ENCODE measurements at places on chromosomes 1 and 21. TPM values are rescaled to one million over a fixed set of nuclear protein-coding genes. Genes with fewer than 3 reads are reported as not detected.

The COP1 gene
- 37.6 TPM for total RNA-seq

The CTPS1 gene
- 75.1 TPM for total RNA-seq

The CELA3A gene
- not detected for total RNA-seq

The MRPL9 gene
- total RNA-seq: 160 TPM

The FCRL5 gene
- total RNA-seq: not detected

The CGN gene
- 1.5 TPM for total RNA-seq

The FOXD3 gene
- not detected for total RNA-seq

DNA sequence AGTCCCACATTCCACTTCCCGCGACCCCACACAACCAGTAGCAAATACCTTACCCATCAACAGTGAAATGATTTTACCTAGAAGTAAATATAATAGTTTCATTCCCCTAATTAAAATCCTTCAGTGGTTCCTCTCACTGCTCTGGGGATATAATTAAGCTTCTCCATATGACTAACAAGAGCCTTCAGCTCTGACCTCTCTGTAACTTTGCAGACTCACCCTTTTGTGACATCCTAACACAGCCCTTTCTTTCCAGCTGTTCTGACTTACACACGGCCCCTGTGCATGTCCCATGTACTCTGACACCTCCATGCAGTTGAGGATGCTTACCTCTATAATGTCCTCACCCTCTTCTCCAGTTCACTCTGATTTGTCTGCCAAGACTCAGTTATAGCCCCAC lies 137.3 kb upstream of the SPAG17 start:
- DNase-seq: no peak

- no peak for DNase-seq
Observed at GRCh38 chr1:211329764-211330201, 3.1 kb downstream of the TRAF5 start.

DNA sequence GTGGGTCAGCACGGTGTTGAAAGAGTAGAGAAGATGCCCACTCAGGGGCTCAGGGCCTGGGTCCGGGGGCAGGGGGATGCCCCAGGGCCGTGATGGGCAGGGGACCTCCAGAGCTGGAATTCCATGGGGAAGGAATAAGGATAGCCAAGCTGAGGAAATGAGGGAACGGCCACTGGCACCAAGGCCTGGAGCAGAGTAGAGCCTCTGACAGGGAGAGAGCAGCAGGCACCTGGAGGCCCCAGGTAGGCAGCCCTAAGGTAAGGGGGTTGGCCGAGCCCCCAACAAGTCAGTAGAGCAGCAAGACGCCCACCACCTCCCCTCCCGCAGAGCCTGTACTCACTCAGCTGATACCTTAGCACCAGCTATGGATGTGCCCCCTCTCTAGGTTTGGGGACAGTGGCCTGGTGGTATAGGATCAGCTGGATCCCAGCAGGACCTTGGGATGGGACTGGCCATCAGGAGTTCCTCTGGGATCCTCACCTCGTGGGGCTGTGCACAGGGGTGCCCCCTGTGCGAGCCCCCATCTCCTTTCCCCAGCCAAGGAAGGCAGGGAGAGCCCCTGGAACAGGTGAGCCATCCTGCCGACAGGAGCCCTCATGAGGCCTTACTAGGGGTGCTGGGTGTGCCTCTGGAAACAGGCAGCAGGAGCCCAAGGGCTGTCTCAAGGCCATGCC lies 21.0 kb upstream of the ARF1 start:
- no peak for DNase-seq

GRCh38 chr1:2570332-2570731 lies 14.2 kb downstream of the TNFRSF14 start:
- DNase-seq: no peak

- no peak for DNase-seq
Observed at GRCh38 chr1:97849345-97850340, 71.2 kb downstream of the DPYD start.

- DNase-seq: no peak
Observed at GRCh38 chr1:179376223-179376622, 10.5 kb downstream of the AXDND1 start.

GRCh38 chr1:155507945-155508344 lies 54.7 kb downstream of the ASH1L start:
- DNase-seq: no peak

DNA sequence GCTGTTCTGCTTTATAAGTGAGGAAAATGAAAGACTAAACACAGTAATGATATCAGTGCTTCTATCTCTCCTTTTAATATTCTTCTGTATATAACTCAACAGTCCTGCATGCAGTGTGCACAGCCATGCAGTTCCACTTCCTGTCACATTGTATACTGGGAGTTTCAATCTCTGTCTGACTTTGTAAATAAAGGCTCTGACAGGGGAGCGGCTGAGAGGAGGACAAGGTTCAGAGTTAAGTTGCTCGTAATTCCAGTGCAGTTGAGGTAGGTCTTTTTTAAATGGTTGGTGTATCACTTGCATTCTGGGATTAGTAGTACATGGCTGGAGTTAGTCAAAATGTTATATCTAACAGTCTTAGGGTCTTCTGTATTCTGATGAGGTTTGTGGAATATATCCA lies 264.5 kb downstream of the OLFM3 start:
- no peak for DNase-seq

DNA sequence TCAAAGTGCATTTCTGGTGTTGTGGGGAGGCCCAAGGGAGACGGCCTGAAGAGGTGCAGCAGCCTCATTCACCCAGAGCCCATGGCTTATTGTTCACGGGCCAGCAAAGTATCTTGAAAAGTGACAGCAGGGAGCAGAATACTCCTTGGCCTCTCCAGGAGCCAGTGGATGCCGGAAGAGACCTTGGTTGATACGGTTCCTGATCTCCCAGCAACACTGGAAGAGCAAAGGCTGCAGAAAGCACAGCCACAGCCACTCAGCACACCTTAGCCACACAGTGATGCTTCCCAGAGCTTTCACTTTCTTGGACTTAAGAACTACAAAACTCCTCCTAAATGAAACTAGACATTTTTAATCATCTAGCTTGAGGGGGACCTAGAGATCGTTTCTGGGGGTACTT lies 64.3 kb upstream of the TENT5C start:
- DNase-seq: no peak

DNA sequence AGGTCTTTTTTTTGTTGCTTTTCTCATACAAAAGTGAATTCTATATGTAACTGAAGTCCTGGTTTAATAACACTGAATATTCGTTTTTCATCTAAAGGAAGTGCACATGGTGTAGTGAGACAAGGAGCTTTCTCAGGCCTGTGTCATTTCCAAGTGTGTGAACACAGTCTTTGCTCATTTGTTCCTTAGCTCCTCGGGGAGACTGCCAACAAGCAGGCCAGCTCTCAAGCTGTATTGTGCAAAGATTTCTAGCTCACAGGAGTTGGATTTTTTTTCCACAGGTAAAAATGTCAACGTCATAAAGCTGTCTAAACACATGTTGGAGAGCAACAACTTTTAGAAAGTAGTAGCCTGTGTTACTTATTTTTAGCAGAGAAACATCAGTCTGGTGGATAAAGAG lies 87.8 kb upstream of the S1PR1 start:
- no peak for DNase-seq

DNA sequence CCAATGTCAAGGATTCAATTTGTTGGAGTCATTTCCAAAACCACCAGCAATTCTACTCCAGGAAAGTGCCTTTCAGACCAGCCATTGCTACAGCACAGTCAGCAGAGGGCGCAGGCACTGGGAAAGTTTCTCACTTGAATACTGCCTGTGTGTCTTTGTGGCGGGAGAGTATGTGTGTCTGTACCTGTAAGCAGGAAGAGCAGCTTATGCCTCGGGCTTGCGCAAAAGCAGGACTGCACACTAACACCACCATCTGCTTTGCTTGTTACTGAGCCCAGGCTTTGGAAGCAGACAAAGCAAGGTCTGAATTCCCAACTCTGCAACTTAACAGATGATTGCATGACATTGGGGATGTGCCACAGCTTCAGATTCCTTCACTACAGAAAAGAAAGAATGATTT lies 7.0 kb upstream of the CTSE start:
- DNase-seq: peak; percentile 86

DNA sequence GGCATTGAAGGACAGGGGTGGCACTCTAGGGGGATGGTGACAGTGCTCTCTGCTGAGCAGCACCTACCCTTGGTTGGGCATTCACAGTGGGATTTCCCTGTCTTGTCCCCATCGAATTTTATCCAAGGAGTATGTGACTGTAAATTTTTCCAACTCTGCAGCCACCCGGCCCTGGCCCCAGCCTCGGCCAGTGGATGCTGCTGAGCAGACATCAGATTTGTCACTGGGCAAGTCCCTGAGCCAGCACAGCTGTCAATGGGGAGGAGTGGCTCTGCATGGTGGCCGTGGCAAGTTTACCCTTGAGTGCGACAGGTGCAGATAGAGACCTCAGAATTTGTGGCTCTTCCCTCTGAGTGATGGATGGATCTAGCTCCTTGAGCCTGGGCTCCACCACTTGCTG lies 240.2 kb upstream of the CSF3R start:
- no peak for DNase-seq

DNA sequence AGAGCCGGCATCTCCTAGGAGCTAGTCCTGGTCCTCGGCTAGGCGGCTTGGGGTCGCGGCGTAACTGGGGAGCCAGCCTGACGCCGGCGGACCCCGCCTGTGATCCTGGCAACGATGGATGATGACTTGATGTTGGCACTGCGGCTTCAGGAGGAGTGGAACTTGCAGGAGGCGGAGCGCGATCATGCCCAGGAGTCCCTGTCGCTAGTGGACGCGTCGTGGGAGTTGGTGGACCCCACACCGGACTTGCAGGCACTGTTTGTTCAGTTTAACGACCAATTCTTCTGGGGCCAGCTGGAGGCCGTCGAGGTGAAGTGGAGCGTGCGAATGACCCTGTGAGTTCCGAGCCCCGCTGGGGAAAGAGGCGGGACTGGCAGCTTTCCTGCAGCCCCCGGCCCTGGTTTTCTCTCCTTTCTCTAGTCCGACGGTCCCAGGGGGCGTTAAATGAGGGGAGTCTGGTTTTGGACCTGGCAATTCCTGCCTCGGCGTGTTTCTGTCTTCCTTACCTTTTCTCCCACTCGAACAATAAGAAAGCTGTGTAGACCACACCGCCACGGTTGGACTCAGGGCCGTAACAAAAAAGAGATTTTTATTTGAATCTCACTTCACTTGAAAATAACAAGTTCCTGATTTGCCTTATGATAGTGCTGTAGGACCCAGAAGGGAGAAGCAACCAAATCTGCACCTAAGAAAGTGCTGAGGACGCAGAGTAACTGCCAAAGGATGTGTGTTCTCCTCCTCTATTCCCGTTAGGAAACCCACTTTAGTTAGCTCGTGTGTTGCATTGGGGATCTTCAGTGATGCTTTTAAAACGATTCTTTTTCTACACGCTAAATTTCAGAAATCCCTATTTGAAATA lies at the start of gene SPRTN:
Gene SPRTN (plus strand): TSS at position 24 of the 859 bp plus-strand sequence. CDS start 91 bp downstream, at position 115.
- no peak for DNase-seq

DNA sequence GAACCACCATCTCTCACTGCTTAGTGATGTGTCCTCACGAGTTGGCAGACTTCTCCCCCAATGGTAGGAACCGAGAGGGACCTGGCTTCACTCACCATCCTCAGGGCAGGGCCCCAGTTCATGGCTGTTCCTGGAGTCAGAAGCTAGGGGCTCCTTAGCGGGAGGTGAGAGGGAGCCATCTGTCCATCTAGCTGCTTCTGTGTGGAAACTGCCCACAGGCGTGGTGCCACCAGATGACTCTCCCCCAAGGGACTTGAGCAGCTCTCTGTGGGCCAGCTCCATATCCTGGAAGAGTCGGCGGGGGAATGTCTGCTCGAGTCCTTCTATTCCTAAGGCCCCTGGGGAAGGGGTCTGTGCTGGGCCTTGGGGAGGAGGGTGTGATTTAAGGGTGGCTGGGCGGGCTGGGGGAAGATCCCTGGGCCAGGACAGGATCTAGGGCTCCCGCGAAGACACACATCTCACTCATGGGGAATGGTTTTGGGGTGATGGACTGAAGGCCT lies 16.3 kb downstream of the LRRC71 start:
- no peak for DNase-seq

DNA sequence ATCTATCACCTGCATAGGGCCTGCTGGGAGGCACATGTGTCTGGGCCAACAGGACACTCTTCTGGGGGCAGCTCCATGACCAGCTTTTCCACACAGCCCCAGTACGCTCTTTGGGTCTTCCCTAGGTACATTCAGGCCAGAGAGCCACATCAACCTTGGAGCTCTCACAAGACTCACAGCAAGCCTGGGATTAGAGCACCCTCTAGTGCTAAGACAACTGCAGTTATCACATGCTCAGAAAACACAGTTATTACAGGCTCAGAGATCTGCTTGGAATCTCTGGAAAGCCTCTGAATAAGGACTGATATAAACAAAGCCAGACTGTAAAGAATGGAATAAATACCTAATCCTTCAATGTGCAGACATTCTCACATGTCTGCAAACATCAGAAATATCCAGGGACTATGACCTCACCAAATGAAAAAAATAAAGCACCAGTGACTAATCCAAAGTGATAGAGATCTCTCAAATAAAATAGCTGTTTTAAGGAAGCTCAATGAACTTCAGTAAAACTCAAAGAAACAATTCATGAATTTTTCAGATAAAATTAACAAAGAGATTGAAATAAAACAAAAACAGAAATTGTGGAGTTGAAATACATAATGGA lies 563.9 kb upstream of the NR5A2 start:
- peak; percentile 44 for DNase-seq

GRCh38 chr1:34876406-34876805 lies 16.9 kb upstream of the SMIM12 start:
- no peak for DNase-seq

DNA sequence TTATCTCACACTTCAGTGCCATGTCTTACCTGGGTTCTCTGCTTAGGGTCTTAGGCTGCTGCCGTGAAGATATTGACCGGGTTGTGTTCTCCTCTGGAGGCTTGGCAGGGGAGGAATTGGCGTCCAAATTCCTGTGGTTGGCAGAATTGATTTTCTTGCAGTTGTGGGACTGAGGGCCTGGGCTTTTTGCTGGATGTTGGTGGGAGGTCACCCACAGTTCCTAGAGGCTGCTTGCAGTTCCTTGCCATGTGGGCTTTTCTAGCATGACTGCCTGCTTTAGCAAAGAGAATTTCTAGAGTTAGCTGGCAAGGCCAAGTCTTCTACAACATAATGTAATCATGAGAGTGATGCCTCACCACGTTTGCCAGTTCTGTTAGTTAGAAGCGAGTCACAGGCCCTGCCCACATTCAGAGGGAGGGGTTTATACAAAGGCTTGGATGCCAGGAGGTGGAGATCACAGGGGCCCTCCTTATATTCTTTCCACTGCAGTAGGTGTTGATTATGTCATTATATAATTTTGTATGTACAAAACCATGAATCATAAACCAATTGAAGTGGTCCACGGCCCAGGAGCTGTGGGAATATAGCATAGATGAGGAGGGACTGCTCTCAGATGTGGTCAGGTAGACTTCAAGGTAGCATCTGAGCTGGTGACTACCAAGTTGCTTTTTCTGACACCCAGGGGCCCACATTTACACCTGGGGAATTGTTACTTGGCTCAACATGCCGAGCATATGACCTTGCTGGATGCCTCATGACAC lies 6.6 kb downstream of the UBL4B start:
- peak; percentile 50 for DNase-seq
